ENCODE measurements at places on chromosomes 11 and 22.

- DNase-seq, result no peak
Measured at GRCh38 chr11:68166969-68167368, 45.8 kb upstream of the CHKA start.

DNA sequence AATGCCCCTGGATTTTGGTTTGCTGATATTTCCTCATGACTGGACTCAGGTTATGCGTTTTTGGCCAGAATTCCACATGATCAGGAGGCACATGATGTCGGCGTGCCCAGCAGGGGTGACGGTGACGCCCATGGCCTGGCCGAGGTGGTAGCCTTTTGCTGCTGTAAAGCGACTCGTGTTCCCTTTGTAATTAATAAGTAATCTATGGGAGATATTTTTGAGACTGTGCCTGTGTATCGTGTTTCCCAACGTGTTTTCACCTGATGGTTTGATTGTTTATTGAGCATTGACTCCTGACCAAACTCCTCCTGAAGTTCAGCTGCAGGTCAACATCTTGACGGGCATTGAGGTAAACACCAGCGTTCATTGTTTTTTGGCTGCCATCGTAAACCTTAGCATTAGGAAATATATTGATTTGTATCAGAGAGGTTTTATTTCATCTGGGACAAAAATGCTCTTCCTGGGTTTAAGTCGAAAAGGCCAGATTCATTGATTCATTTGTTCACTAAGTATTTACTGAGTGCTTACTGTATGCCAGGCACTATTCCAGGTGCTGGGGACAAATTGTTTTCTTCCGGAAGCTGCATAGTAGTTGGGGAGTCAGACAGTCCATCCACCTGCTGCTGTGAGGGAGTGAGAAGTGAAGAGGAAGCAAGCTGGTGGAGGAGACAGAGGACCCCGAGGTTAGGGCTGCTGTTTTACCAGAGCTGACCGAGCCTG, 23.6 kb downstream of the DCPS start:
- DNase-seq, result no peak

GRCh38 chr11:78977009-78977408, 402.3 kb upstream of the NARS2 start:
- no peak for DNase-seq

DNA sequence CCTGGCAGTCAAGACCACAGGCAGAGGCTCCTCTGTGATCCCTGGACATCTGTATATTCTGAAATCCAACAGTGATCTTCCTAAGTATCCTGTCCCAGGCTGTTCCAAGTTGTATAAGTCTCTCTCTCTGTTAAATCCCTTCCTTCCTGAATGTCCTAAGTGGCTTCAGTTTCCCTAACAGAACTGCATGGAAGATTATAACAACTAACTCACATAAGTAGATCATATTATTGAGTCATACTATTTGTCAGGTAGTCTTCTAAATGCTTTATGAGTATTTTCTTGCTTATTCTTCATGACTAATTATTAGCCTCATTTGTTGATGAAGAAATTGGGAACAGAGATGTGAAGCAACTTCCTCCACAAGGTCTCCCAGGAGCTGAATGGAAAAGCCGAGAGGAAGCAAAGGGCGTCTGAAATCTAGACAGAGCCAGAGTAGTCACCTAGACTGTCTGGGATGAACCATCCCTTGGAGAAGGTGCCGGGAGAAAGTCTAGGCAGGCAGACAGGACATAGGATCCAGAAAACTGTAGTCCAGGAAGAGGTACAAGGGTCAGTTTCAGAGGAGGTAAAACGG, 93.2 kb upstream of the FAT3 start:
- DNase-seq, result no peak

GRCh38 chr11:125926682-125927081, 19.2 kb upstream of the VSIG10L2 start:
- no peak for DNase-seq

- no peak for DNase-seq
Measured at GRCh38 chr22:24497841-24498258, 2.7 kb downstream of the UPB1 start.

- no peak for DNase-seq
Measured at GRCh38 chr22:42931421-42932196, 74.5 kb upstream of the ARFGAP3 start.

GRCh38 chr22:44685384-44686056, 16.5 kb upstream of the PRR5 start:
- DNase-seq, result no peak
